Stimulated activated CD4-positive, alpha-beta T cell treated with anti-CD3 and anti-CD28 coated beads, Interleukin-12 subunit alpha, Interleukin-12 subunit beta, amount 100 ng/mL, for 48 hours (primary cell): ENCODE measurements at places on chromosomes 7 and 10.

- DNase-seq: no peak
Measured at GRCh38 chr10:62374862-62375710, 917 bp downstream of the ZNF365 start.

DNA sequence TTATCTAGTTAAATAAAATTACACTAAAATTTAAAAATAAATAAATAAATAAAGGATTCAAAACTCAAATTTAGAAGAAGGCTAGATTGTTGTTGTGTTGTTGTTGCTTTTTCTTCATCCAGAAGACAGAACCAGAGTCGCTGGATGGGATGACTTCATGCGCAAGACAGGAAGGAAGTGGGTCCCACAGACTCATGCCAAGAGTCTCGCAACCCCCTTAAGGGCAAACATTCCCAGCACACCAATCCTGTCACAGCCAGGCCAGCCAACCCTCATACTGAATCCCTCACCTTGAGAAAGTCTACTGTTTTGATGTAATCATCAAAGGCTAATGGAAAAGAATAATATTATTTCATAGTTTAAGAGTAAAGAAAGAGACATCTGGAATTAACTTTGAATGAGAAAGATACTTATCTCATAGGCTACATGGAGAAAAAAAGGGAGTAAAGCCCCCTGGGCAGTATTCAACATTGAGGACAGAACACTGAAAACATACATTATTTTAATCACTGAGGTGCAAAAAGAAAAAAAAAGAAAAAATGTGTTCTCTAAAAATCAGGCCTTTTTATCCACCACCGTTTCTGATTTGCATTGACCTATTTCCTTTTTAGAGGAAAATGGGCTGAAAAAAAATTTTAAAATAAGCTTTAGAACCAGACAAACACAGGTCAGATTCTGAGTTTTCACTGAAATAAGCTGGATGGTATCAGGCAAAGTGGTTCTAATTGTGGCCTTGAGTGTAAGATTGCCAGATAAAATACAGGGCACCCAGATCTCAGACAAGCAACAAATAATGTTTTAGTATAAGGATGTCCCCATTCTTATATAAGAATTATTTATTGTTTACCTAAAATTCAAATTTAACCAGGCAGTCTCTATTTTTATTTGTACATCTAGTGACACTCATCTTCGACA, 826.5 kb downstream of the TNS3 start:
- DNase-seq: no peak

GRCh38 chr7:27324246-27324645, 81.6 kb downstream of the EVX1 start:
- no peak for DNase-seq

- DNase-seq: no peak
Measured at GRCh38 chr7:55369427-55370400, 4.6 kb downstream of the LANCL2 start.

DNA sequence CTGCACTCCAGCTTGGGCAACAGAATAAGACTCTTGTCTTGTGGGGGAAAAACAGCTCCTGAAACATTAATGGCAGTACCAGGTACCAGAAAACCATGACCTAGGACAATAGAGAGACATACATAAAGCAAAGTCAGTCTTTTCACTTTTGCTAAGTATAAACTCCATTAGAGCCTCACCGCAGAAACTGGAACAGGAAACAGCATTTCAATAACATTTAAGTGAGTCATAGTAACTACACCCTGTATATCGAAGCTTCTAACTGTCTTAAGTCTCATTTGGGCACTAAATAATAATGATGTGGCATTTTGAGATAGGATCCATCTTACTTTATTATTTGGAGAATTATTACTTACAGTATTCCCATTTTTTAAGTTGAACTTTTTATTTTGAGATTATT, 517.8 kb upstream of the CELF2 start:
- no peak for DNase-seq

GRCh38 chr7:35681231-35682029, 13.5 kb downstream of the HERPUD2 start:
- DNase-seq: no peak

DNA sequence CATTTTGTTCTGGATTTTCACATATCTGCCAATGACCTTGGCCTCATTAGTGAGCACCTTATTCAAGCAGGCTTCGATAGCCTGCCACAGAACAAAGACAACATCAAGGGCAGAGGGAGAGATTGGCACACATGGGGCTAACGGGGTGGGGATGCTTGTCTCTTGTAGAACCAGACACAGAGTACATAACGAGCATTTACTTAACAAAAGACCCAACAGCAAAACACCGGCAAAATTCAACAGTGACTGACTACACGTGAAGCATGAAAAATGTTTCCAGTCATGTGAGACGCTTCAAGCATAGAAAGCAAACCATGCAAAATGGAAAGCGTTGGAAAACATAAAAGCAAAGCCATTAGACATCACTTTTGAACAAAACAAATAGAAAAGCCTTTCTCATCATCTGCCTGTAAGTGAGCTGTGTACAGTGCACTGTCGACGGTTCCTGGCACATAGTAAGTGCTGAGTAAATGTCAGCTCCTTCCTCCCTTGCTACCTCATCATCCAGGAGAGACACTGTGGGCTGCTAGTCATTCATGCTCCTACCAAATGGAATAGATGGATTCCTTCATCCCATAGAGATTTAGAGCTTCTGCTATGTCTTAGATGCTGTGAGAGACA, 134.4 kb upstream of the AGK start:
- no peak for DNase-seq
